Fibroblast of skin of left biceps (primary cell): ENCODE measurements at places on chromosomes 12 and 14.

DNA sequence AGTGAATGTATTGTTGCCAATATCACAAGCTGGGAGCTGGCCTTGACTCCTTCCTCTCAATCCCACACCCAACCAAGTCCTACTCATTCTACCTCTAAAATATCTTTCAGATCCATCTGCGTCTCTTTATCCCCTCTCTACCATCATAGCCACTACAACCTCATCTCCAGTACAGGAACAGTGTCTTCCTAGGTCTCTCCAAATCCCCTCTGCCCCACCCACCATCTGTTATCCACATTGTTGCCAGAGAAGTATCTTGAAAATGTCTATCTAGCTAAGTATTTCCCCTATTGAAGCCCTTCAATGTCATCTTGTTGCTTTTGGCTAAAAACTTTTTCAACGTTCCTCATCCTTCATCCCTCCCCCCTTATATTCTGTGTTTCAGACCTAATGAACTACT lies 244.7 kb downstream of the C12orf75 start:
- DNase-seq: no peak

DNA sequence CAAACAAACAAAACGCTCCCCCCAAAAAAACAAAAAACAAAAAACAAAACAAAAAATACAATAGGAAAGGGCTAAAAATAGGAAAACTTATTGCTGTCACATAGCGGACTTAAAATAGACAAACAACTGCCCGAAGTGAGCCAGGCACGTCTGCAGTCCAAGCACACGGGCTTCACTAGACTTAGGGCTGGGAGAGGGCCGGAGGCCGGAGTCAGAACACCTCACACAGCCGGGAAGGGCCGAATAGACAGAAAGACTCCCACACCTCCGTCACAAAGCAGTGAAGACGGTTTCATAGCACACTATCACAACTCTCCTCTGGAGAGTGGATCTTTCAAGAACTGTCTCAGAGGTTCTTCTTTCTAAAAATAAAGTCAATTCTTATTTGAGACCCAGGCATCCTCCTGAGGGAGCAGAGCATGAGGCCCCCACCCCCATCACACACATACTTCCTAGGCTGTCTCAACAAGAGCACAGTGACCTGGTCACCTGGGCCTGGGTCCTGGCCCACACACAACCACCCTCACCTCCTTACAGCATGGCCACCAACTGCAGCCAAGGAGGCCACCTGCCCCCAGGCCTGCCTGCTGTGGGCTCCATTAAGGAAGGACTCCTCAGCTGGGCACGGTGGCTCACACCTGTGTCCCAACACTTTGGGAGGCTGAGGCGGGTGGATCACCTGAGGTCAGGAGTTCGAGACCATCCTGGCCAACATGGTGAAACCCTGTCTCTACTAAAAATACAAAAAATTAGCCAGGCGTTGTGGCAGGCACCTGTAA lies 6.7 kb downstream of the BAG5 start:
- DNase-seq: no peak

DNA sequence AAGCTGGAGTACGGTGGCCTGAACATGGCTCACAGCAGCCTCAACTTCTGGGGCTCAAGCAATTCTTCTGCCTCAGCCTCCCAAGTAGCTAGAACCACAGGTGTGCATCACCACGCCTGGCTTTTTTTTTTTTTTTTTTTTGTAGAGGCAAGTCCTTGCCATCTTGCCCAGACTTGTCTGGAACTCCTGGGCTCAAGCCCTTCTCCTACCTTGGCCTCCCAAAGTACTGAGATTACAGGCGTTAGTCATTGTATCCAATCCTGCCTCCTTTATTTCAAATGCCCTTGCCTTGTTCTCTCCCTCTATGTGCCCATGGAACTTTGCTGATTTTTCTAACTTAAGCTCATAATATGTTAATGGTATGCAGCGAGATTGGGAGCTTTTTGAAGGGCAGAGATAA lies 49.2 kb upstream of the PRICKLE1 start:
- DNase-seq: no peak

GRCh38 chr12:114913871-114914801 lies 230.2 kb upstream of the TBX3 start:
- no peak for DNase-seq

DNA sequence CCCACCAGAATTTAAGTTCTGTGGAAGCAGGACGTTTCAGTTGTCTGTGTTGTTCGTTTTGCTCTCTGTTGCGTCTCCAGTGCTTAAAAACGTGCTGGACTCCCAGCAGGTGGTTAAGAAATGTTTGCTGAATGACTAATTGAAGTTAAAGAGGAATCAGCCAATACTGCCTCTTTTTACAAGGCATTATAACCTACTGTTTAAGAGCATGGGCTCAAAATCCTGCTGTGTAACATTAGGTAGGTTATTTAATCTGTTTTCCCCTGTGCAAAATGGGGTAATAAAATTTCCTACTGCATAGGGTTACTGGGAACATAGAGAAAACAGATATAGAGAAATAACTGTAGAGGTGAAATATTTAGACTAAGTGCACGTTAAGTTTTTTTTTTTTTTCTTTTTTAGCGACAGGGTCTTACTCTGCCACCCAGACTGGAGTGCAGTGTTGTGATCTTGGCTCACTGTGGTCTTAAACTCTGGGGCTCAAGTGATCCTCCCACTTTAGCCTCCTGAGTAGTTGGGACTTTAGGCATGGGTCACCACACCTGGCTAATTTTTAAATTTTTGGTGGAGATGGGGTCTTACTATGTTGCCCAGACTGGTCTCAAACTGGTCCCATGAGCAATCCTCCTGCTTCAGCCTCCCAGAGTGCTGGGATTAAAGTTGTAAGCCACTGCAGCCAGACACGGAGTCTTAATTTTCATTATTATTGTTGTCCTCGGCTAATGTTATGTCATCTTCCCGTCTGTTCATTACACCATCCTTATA lies 139.4 kb upstream of the PRICKLE1 start:
- DNase-seq: no peak

DNA sequence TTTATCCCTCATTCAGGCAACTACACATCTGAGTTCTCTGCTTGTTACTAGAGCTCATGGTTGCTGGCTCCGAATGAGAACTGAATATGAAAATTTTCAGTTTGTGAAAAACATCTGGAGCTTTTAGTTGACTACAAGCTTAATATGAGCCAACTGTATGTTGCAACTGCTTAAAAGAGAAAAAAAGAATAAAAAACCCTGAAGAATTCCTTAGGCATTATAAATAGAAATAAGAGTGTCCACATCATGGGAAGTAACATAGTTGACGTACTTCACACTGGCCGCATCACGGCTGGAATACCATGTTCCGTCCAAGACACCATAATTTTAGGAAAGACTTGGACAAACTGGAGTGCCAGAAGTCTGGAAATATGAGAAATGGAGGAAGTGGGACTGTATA lies 57.9 kb downstream of the PDE3A start:
- peak; percentile 47 for DNase-seq

- no peak for DNase-seq
Measured at GRCh38 chr12:16927259-16927658, 321.3 kb upstream of the LMO3 start.

DNA sequence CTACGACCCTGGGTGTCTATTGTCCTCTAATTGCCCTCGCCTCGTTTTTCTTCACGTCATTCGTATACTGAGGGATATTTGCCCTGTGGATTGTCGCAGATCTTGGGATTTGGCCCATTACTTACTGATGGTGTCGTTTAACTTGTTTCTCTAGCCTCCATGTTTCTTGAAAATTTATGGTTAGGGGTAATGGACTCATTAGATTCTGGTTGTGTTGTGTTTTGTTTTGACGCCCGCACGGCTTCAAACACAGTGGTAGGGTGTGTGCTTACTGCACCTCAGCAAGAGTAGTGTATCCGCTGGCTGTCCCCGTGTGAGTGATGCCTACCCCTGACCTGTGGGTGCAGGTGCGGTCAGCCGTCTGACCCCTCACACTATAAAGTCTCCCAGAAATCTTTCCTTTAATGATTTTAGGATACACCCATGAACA lies 874 bp upstream of the RNU6-8 start:
- no peak for DNase-seq

- DNase-seq: no peak
Measured at GRCh38 chr12:131117438-131118245, 163.9 kb downstream of the ADGRD1 start.

DNA sequence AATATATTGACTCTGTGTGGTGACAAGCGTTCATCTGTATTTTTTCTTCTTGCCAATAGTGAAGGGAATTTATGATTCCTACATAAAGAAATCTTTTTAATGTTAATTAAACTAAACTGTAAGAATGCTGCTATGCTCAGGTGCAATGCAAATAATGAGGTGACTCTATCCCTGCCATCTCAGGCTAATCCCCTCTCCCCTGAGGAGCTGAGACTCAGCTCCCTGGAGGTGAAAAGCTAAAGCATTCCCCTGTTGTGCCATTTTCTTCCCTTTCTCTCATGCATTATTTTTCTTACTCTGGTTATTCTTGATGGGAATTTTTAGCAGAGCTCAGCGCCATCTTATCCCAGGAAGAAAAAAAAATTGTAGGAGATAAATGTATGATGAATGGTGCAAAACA lies 113.9 kb upstream of the FGD4 start:
- no peak for DNase-seq

DNA sequence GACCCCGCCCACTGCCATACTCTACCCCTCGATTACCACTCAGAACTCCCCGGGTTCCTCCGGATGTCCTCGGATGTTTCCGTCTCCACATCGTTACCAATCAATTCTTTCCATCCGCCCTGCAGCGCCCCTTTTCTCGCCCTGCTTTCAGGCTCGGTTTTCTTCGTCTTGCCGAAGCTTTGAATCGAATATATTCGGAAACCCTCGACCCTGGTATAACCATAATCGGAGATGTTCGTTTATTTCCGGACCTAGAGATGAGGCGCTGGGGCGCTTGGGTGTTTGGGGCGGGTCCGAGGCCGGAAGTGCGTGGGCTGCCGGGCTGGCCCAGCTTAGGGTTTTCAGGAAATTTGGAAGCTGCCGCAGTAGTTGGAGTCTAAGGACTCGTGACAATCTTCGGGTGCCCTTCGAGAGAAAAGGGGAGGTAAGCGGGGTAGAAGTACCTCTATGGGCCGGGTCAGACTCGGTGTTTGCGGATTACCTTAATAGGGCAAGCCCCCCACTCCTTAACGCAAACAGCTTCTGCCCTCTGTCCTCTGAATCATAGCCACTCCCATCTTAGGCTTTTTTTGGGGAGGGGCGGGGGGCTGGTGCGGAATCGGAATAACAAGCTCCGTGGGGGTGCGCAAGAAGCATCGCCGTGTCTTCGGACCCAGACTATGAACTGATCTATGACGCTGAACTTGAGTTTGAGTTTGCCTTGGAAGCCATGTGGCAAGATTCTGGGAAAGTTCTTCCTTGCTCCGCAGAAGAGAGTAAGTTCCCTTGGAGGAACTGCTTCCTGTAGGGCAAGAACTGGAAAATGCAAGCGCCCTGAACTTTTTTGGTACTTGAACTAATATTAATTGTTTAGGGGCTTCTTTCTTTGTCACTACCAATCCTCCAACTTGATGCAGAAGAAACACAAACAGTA lies at the start of gene C14orf119:
Gene C14orf119 (plus strand): TSS at position 310 of the 913 bp plus-strand sequence. CDS start 2,154 bp downstream, outside the sequence.
- peak; percentile 99 for DNase-seq

DNA sequence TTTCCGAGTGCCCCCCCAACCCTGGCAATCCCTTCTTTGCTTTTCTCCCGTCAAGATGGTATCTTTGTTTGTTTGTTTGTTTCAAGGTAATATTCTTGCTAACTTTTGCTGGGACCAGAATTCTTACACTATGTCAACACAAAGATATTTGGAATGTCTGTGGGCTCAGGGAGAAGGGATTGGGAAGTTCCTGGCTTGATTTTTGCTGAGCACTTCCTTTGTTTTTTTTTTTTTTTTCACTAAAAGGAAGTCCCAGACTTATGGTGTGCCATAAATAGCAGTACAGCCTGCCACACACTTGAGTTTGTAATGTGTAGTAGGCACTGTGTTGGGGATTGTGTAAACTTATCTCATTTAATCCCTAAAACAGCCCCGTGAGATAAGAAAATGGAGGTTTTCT lies 11.2 kb upstream of the RNU6-7 start:
- no peak for DNase-seq

DNA sequence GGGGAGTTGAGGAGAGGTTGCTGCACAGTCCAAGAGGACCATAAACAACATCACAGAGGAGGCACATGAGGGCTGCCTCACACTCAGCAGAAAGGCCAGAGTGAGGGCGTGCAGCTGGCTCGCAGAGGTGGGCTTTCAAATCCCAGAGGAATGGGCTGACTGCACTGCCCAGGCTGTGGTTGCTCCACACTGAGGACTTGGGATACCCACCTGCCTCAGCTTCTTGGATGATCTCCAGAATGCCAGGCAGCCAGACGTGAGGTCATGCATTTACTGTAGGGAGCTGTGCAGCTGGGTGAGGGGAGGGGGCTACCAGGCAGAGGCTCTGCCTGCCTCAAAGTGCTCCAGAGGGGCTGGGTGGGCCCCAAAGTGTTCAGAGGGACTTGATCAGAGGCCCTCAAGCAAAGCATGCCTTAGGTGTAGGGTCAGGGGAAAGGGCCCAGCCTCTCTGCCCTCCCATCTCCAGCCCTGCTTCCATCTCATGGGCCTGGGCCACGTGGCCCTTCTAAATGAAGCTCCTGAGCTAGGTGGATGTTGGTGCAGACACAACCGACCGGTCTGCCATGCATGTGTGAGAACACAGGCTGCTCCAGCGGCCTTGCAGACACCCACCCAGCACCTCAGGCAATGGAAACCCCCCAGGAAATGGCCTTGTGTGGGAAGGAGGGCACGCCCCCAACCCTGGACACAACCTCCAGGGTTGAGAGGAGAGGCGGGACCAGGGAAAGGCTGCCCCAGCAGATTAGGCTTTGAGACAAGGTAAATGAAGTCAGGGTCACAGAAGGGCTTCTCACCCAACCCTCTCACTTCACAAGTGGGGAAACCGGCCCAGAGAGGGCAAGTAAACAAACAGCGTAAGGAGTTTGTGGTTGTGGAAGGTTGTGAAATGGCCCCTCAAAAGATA lies 90.8 kb downstream of the NTF3 start:
- DNase-seq: no peak

GRCh38 chr12:106063826-106064720 lies 74.7 kb downstream of the NUAK1 start:
- no peak for DNase-seq

- no peak for DNase-seq
Measured at GRCh38 chr14:75291331-75291730, 12.7 kb downstream of the FOS start.

DNA sequence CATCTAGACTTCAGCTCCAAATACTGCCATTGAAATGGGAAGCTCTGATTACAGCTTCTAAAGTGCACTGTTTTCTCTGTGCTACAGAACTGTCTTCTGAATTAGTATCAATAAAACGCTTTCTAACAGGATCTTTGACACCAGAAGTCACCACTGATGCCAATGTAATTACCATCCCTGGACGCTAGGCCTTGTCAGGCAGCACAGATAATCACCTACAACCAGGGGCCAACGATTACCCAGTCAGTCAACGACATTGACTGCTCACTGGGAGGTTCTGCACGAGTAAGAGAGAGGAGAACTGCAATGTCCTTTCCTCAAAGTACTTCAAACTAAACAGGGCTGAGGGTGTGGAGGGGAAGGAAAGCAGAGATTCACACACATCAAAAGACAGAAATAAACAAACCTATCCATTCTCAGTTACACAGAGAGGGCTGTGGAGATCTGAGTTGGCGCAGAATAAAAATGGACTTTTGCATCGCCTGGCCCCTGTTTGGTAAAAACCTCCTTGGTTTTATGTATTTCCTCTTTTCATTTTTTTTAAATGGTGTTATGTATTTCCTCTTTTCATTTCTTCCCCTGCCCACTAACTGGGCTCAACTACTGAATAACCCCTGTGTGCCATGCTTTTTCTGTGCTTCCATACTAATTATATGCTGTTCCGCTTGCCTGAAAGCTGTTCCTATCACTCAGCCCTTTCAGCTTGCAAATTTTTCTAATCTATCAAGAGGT lies 492.2 kb downstream of the APAF1 start:
- no peak for DNase-seq
